ENCODE measurements at places on chromosomes 3 and 15. TPM values are rescaled to one million over a fixed set of nuclear protein-coding genes. Genes with fewer than 3 reads are reported as not detected.

- no peaks in the 10 kb centered on the region for H3K27me3 ChIP-seq
- no peak for DNase-seq
- no peak overlapping the region for H3K4me3 ChIP-seq
These were observed 585.9 kb downstream of the UNC13C start for GRCh38 chr15:54564166-54564565.

Gene FOXB1
- total RNA-seq: 3.7 TPM

- no peak overlapping the region for H3K4me3 ChIP-seq
- DNase-seq: no peak
- H3K4me1 ChIP-seq: no peaks in the 10 kb centered on the region
- H3K36me3 ChIP-seq: no peaks in the 10 kb centered on the region
These were observed 55.4 kb downstream of the AGBL1 start for GRCh38 chr15:86135041-86135440.

GRCh38 chr3:155805204-155805801 lies 775 bp downstream of the C3orf33 start:
- no peaks in the 10 kb centered on the region for H3K27me3 ChIP-seq
- peak overlapping the region; percentile 91 for H3K4me3 ChIP-seq
- peaks cover 4% of the 10 kb centered on the region for H3K4me1 ChIP-seq
- peak; percentile 45 for DNase-seq
- H3K27ac ChIP-seq: no peak overlapping the region

- H3K4me3 ChIP-seq: no peak overlapping the region
- H3K27ac ChIP-seq: no peak overlapping the region
- H3K4me1 ChIP-seq: no peaks in the 10 kb centered on the region
- no peaks in the 10 kb centered on the region for H3K36me3 ChIP-seq
- no peak for DNase-seq
These were observed 604.9 kb upstream of the CFAP20DC start for GRCh38 chr3:59654480-59655417.

GRCh38 chr15:64462492-64462891 lies 2.1 kb downstream of the ZNF609 start:
- no peak for DNase-seq
- H3K27ac ChIP-seq: no peak overlapping the region

Gene CLRN1
- not detected for total RNA-seq
